Eye (tissue), 1 donor: ENCODE measurements at places on chromosomes 5 and 9.
A peak's percentile ranks its signal among the peaks of the same experiment; 100 is the strongest.

- peak; percentile 60 for DNase-seq
Measured at GRCh38 chr9:119257592-119257991, 111.6 kb downstream of the BRINP1 start.

DNA sequence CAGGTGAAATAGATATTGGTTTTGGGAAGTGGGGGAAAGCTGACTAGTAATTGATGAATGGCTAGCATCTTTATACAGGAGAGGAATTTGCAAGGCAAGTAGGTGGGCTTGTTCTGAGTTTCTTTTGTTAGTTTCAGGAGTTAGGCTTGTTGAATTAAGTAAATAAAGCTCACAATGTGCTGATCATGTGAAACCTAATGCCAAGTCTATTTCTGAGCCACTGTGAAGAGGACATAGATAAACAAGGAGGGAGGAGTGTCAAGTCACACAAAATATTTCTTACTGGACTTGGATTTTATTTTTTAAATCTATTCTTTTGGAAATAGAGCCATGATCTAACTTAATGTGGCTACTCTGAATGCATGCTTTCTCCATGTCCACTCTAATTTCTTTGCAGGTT lies 19.9 kb downstream of the GDA start:
- DNase-seq = no peak

DNA sequence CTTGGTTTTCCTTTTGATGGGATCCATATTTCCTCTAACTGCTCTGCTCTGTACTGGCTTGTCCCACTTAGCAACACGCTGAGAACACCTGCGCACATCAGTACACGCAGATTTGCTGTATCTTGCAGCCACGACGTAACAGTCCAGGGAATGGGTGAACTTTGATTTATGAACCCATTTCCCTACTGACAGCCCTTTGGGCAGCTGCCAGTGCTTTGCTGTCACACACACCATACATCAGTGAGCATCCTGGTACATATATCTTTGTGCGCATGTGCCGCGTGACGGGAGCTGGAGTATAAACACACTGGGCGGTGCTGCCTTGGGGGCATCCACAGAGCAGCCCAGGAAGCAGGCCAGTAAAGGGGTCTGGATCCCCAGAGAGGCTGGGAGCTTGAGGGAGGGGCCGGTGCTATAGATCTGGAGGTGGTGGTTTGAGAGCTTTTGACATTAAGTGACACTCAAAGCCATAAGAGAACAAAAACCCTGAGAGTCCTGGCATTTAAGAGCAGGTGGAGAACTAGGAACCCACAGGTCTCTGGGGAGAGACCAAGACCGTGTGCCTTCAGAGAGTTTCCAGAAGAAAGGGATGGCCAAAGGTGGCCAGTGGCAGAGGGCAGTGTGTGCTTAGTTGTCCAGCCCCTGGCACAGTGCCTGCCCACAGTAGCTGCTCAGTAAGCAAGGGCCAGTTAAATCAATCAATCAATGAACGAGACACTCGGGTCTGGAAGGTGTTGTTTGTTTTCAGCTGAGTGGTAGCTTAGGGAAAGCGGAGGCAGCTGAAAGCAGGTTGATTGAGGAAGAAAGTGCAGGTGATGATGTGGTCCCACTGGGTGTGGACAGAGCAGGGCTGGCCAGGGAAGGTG lies 53.7 kb downstream of the LMX1B start:
- DNase-seq = no peak

- no peak for DNase-seq
Measured at GRCh38 chr5:106331415-106331814, 1339.3 kb downstream of the EFNA5 start.

GRCh38 chr5:172833372-172833685 lies 722 bp upstream of the ERGIC1 start:
- DNase-seq = no peak

DNA sequence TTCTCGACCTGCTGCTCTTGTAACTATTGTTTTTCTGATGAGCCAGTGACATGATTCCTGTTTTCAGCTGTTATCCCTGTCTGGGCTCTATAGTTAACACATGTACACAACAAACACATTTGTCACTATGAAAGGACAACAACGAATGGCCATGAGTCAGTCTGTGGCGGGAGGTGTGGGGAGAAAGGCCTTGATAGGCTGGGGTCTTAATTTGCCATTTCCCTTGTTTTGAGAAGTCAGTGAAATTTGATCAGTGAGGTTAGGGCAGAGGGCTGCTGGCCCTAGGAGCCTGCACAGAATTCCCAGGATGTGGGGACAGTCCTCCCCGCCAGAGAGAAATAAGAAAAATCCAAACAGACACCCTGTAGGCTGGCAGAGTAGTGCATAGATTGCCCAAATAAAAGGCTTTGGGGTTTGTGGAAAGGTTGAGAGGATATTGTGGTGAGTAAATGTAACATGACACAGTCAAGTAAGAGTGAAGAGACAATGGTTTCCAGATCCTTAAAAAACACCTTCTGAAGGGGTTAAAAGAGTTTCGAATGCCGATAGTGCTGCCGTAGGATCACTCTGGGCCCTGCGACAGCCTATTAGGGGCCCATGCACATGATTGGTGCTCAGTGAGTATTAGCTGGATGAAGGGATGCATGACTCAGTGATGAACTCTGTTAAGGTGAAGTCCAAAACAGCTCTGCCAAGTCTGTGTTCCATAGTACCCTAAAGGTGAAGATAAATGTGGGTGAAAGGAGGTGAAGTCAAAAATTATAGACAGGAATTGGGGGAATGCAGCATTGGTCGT lies 110.9 kb upstream of the PRRC1 start:
- no peak for DNase-seq

DNA sequence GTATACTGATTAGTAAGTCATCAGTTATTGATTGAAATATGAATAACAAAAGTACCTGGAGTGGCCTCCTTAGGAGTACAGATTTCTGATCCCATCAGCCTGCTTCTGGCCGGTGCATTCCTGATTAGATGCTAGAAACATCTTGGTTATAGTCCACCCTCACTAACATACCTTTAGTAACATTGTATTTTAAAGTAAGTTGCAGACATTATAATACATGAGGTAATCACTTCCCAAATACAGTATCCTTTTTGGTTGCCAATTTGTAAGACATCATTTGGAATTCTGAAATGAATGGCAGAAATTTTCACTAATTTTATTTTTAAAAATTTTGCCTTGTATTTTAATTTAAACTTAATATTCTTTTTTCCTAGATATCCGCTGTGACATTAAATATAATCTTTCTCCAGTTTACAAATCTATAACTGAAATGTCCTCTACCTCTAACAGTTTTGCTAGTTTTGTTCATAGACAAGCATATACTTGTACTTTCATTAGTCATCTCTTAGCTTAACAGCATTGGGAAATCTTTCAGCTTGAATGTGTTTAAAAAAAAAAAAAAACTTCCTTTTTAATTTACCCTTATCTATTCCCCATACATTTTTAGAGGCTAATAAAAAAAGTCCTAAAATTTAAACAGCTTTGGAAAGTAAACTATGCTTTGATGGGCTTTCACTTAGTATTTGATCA lies 178.9 kb downstream of the XRCC4 start:
- DNase-seq = no peak

DNA sequence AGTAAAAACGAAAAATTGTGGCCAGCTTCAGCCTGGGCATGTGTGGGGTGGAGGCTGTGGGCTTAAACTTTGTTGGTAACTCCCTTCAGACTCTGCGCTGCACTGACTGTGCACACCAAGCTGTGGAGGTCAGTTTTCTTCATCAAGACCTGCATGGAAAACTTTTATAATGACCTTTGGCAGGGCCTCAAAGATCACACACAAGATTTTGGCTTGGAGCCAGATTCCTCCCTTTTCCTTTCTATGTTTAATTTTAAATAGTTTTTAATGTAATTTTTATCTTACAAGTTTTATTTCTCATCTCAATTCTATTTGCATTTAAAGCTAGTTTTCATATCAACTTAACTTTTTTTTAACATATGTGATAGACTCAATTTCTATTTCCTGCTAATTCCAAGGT lies 1211.1 kb upstream of the CDH18 start:
- no peak for DNase-seq

GRCh38 chr5:117494188-117494587 lies 919.6 kb upstream of the SEMA6A start:
- no peak for DNase-seq

DNA sequence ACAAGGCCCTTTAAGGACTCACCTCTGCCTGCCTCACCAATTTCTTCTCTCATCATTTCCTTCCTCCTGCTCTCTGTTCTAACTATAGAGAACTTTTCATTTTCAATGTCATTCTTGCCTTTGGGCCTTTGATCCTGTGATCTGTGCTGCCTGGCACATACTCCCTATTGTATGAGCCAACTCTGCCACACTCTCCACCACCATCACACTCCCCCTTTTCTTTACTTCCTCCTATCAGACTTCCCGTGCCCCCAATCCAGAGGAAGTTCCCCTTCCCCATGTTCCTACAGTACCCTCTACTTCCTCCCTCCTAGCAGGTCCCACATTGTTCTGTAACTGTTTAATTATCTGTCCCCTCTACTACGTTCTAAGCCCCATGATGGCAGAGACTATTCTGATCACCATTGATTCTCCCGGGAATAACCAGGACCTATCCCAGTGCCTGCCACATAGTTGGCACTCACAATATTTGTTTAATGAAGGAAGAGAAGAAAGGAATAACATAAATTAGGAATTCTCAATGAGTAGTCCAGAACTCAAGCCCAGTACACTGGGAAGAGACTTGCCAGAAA lies 27.5 kb downstream of the ADAM19 start:
- no peak for DNase-seq

DNA sequence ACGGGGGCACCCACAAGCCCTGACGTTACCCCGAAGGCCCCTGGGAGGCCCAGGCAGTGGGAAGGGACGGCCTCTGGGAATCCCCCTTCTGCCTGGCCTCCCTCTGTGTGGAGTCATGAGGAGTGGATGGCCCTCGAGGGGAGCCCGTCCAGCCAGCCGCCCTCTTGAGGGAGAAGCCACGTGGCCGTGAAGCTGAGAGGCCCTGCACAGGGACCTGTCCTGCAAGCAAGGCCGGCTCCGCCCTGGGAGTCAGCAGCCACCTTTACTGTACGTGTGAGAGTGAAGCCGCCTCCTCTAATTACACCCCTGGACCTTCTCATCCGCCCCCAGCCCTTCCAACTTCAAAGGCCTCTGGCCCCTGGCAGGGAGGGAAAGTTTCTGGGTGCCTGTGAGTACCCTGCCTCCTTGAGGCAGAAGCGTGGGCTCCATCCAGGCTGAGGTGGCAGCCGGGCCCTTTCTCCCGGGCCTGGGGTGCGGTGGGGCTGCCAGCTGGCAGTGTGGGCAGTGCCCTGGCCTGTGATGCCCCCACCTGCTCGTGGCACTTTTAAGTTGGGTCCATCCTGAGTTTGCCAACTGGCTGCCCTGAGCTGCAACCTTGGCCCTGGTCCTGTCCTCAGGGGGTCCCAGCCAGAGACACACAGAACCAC lies 55.9 kb upstream of the EGFL7 start:
- no peak for DNase-seq

DNA sequence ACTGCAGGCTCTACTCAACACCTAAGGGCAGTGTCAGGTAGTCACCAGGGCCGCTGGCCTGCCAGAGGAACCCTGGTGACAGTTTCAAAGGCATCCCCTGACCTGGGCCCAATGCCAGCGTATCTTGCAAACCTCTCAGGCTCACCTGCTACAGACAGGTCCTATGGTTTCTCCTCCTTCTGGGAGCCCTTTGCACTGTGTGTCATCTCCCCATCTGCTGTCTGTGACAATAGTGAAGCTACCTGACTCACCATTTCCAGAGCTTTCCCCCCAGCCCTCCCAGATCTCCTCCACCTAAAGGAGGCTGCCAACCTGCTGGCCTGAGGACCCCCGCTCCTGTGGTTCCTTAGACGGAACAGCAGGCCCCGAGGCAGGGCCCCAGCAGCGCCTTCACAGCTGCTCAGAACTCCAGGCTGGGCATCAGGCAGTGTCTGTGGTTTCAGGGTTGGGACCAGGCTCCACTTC lies 203.1 kb downstream of the FSTL4 start:
- no peak for DNase-seq

GRCh38 chr9:20112205-20112783 lies 323.5 kb upstream of the SLC24A2 start:
- DNase-seq = no peak

DNA sequence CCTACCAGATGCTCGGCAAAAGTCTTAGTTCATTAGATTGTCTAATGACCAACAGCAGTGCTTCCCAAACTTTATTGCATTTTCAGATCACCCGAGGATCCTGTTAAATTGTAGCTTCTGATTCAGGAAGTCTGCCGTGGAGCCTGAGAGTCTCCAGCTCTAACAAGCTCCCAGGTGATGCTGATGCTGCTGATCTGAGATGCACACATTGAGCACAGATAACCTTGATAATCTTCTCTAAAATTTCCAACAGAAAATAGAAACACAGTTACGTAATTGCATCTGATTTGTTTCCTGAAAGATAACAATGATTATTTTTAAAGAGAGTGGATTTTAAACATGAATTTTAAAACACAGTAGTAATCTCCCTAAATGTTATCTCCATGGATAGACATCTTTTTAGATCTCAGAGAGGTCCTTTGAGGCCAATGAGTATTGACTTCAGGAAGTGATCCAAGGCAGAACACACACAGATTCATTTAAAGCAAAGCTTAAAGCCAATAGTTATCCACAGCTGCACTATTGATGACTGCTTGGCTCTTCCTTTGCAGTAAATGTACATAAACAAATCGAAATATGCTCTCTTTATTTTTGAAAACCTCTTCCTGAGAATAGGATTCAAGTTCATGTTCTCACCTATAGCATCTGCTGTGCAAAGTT lies 122.8 kb upstream of the TNPO1 start:
- DNase-seq = peak; percentile 20

- no peak for DNase-seq
Measured at GRCh38 chr9:71245651-71246050, 124.2 kb upstream of the TRPM3 start.

DNA sequence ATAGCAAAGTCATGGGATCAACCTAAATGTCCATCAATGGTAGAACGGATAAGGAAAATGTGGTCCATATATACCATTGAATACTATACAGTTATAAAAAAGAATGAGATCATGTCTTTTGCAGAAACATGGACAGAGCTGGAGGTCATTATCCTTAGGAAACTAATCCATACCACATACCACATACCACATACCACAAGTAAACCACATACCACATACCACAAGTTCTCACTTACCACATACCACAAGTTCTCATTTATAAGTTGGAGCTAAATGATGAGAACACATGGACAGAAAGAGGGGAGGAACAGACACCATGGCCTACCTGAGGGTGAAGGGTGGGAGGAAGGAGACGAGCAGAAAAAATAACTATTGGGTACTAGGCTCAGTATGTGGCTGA lies 154.6 kb upstream of the GHR start:
- no peak for DNase-seq

DNA sequence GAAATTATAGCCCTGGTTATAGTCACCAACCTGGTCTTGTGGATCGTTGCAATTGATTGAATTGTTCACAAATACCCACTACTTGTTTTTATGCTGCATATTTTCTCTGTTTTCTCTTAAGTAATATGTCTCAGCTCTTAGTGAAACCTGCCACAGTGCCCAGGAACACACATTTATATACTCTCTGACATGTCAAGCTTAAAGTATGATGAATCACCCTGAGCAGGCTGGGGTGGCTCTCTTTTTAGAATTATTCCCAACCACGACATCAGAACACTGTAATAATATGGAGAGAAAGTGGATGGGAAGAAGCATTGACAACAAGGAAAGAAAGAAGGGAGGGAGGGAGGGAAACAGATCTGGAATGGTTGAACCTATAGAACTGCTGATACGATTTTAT lies 72.8 kb upstream of the ZNF608 start:
- DNase-seq = no peak
